ENCODE measurements at places on chromosomes 11 and 22. TPM values are rescaled to one million over a fixed set of nuclear protein-coding genes. Genes with fewer than 3 reads are reported as not detected.

OR4A16 gene
- total RNA-seq = not detected

H19 gene
- total RNA-seq = 0.37 TPM

DNA sequence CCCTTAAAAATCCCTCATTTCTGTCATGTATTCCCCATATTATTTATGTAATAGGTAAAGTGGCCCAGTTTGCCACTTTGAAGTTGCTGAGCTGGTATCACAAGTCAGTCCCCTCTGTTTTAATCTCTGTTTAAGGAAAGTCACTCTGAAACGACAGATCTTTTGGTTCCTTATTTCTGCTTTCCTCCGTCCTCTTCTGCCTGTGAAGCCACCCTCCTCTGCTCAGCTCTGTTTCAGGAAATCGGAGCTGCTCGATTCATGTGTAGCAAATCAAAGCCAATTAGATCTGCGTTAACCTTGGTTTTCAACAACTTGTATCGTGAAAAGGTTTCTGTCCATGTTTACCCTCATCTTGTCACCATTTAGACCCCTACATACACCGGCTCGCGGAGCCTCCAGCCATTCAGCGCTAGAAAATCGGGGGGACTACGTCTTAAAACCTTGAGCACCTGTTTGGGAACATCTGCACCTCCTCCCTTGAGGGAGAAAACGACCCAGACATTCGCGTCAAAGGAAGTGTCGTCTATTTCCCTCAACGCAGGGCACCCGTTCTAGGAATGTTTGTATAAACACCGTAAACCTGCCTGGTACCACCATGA is 576 bp upstream of the SC5D start:
- DNase-seq = no peak

DNA sequence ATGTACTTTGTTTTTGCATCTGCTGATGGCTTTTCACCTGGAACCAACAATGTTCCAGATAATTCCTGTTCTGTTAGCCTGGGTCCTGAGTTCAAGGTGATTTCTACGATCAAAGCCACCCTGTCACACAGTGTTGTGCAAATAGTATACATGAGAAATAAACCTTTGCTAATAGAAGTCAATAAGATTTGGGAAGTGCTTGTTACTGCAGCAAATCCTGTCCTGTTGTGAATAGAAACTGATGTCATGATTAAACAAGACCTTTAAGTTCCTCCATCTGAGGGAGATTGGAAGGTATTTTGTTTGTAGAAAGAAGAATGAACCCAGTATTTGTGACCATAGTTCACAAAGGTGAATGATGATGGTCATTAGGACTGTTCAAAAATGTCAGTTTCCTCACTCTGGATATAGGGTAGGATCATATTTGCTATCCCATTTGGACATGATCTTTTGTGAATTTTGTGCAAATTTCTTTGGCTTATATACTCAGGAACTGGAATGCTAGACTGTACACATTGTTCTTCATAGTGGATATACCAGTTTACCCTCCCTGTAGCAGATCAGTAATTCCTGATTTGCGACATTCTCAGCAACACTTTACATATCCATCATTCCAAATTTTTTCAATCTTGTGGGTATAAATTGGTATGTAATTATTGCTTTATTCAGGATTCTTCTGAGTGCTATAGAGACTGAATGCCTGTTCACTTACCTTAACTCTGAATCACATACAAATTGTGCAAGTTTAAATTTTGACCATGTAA is 428.5 kb downstream of the METTL15 start:
- no peak for DNase-seq

DNA sequence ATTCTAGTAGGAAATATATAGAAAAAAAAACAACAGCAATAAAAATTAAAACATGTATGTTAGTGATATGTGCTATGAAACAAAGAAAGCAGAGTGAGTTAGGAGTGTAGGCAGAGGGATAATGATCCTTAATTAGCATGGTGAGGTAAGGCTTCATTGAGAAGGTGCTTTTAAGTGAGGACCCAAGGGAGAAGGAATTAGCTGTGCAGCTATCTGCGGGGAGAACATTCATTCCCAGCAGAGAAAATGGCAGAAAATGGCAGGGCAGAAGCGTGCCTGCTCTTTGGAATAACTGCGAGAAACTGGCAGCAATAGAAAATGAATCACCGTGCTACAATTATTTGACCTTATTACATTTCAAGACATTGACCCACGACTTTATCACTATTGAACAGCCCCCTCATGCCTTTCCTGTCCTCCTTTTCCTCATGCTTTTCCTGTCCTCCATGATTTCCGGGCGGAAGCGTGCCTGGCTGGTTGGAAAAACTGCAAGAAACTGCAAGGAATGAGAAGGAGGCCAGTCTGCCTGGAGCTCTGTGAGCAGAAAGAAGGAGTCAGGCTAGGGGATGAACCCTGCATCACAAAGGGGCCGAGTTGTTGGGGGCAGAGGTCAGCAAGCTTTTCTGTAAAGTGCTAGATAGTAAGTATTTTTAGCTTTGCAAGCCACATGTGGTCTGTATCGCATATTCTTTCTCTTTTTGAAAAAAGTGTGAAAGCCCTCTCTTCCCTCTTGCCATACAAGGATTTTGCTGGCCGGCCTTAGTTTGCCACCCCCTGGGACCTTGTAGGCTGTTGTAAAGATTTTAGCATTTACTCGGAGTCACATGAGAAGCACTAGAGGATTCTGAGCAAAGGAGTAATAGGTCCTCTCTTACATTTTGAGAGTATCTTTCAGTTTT is 37.1 kb upstream of the SWAP70 start:
- peak; percentile 96 for DNase-seq

GRCh38 chr22:29695129-29695926 is 24.5 kb upstream of the CABP7 start:
- no peak for DNase-seq

- no peak for DNase-seq
Measured at GRCh38 chr11:62921201-62921572, at the start of gene CHRM1. CHRM1 (minus strand) TSS chr11:62921363; CDS start chr11:62911100, 10,263 bp downstream.

DNA sequence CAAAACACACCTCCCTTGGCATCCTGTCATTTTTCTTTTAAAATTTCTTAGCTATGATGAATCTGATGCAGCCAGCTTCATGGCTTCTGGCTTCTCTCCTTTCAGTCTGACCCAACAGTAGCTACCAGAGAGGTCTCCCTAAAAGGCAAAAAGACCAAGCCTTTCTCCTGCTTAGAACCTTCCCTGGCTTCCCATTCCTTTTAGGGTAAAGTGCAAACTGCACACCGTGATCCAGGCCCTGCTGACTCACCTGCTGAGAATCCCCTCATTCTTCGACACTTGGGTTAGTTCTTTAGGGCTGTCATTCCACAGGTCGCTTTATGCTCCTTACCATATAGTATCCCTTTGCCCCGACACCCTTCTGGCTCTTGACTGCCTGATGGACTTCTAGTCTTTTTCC is 362.4 kb downstream of the MIAT start:
- DNase-seq = no peak

SMC1B gene
- total RNA-seq = 0.07 TPM

- DNase-seq = no peak
Measured at GRCh38 chr11:119374632-119375336, 6.7 kb downstream of the USP2 start.

GGTLC3 gene
- total RNA-seq = not detected

- DNase-seq = no peak
Measured at GRCh38 chr22:35010543-35010942, 55.4 kb upstream of the ISX start.

DNA sequence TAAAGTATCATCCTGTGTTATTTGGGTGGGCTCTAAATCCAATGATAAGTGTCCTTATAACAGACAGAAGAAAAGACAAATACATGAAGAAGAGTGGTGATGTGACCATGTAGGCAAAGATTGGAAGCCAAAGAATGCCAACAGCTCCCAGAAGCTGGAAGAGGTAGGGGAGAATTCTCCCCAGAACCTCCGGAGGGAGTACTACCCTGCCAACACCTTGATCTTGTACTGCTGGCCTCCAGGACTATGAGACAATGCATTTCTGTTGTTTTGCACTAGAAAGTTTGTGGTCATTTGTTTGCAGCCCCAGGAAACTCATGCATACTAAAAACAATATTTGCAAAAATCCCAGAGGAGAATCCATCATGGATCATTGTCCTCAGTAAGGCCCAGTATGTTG is 115.0 kb upstream of the ARHGAP20 start:
- no peak for DNase-seq

DNA sequence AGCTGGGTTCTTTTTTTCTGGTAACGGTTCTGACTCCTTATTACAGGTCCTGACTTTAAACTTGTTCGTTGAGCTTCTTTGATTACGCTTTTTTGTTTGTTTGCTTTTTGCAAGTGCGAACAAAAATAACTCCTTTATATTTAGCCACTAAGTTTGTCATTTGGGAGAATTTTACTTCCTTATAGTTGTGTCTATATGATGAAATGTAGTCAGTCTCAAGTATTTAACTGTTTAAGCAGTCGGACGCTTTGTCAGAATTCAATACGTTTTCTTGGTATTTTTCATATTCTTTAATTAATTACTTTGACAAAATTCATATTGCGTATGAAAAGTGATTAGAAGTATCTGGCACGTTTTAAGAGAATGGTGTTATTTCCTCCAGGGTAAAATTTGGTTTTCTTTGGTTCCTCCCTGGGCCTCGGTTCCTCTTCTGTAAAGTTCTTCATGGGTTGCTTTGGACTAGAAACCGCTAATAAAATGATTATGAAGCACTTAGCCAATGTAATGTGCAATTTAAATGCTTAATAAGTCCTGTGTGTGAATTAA is 1.3 kb downstream of the CBL start:
- DNase-seq = no peak

DNA sequence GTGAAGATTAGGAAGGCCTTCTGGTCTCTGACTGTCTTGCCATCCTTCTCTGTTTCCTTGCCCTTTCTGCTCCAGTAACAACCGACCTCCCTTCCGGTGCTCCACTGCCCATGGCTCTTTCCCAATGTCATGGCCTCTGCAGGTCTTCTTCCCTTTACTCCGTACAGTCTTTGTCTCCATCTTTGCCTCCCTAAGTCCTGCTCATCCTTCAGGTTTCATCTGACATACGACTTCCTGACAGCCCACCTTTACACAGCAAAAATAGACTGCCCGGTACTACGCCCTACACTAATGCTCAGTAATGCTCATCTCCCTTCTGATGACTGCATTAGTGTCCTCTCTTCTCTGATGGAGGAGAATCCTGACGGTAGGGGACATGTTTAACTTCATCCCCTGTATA is 63.9 kb downstream of the FBXO7 start:
- no peak for DNase-seq

- no peak for DNase-seq
Measured at GRCh38 chr22:40113696-40114095, 64.0 kb upstream of the TNRC6B start.

- no peak for DNase-seq
Measured at GRCh38 chr22:38338772-38339379, 21.6 kb upstream of the CSNK1E start.

- DNase-seq = no peak
Measured at GRCh38 chr11:68774194-68774585, 22.9 kb upstream of the TESMIN start.

GRCh38 chr11:19728436-19728835 is 15.8 kb downstream of the NAV2 start:
- no peak for DNase-seq

DNA sequence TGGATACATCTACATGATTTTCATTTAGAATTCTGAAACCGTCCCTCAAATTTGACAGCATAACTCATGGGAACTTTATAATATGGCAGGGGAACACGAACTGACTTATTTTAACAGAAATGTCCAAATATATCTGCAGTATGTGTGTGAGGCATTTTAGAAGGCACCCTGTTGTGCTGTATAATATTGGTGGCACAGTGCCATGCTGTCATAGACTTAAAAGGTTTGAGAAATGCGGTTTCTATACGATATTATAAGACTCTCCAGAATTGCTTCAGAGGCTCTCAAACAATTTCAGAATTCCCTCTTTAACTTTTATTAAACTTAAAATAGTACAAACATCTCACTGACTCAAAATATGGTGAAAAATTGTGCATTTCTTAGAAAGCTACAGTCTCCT is 181.6 kb downstream of the MSANTD4 start:
- DNase-seq = no peak

- no peak for DNase-seq
Measured at GRCh38 chr11:48107188-48107704, 109.4 kb upstream of the OR4B1 start.

- DNase-seq = no peak
Measured at GRCh38 chr22:44926124-44926475, 83.7 kb downstream of the PHF21B start.

- DNase-seq = no peak
Measured at GRCh38 chr22:36424901-36425579, 37.3 kb upstream of the MYH9 start.

- no peak for DNase-seq
Measured at GRCh38 chr11:58628446-58628845, 6.0 kb downstream of the CNTF start.

LMNTD2 gene
- total RNA-seq = 1.8 TPM

- DNase-seq = peak; percentile 11
Measured at GRCh38 chr11:128686021-128686741, 7.7 kb upstream of the FLI1 start.

DNA sequence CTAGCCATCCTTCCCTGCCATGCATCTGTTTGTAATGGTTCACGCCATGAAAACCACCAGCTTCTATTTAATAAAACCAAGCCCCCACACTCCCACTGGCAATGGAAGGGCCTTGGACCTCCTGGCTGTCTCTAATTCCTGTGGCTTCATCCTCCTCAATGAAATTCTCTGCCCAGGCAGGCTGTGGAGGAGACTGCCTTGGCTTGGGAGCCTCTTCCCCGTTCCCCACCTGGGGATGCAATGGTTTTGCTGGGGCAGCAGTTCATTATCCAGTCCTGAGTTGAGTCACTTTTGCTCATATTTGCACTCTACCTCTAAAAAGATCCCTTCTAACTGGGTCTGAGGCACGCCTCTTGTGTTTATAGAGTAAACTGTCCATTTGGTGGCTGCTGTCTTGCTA is 515.8 kb downstream of the NTM start:
- DNase-seq = no peak

- DNase-seq = no peak
Measured at GRCh38 chr11:85749287-85749834, 61.6 kb downstream of the SYTL2 start.

MUC5B gene
- not detected for total RNA-seq

GRCh38 chr11:2377511-2378443 is 667 bp downstream of the CD81 start:
- DNase-seq = peak; percentile 58
